CD8-positive, alpha-beta memory T cell (primary cell): ENCODE measurements at places on chromosomes 5 and 9. TPM values are rescaled to one million over a fixed set of nuclear protein-coding genes. Genes with fewer than 3 reads are reported as not detected.

NUTM2G gene
- polyA plus RNA-seq, result 0.14 TPM

CER1 gene
- polyA plus RNA-seq, result not detected

C8G gene
- polyA plus RNA-seq, result not detected

PNPLA7 gene
- polyA plus RNA-seq, result 0.79 TPM

PRLR gene
- polyA plus RNA-seq, result not detected

PCAT7 gene
- polyA plus RNA-seq, result not detected

PCDHA12 gene
- polyA plus RNA-seq, result not detected

- DNase-seq, result no peak
Observed at GRCh38 chr9:73349476-73349875, 197.8 kb downstream of the ANXA1 start.

DNA sequence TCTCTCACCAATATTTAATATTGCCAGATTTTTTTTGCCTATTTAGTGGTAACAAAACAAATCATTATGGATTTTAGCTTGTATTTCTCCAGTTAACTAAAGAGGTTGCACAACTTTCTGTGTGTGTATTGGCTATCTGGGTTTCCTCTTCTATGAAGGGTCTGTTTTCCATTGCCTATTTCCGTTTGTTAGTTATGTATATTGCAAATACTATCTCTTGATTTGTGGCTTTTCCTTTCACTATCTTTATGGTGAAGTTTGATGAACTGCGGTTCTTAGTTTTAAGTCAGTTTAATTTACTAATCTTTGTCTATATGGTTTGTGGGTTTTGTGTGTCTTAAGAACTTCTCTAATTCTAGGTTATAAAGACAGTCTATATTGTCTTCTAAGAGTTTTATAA is 136.3 kb downstream of the CEP120 start:
- no peak for DNase-seq

GRCh38 chr5:2204366-2205184 is 321.9 kb upstream of the IRX4 start:
- DNase-seq, result no peak

- no peak for DNase-seq
Observed at GRCh38 chr9:105963343-105964099, 269.2 kb downstream of the TMEM38B start.

DNA sequence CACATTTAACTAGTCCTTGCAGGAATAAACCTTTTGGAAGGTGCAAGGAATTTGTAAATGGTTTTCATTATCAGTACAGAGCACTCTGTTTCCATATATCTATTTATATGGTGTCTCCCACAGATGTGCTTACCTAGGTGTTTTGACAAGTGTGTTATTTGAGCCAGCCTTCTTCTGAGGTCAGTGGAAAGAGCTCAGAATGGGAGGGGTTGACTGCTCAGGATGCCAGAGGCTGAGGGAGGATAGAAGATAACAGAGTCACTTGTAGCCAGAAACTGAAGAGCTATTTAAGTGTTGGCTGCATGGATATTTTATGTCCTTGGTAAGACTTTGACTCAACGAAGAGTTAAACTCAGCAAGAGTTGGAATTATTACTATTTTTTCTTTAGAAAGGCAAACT is 5.0 kb downstream of the CMYA5 start:
- DNase-seq, result no peak
